ENCODE measurements at places on chromosomes 4 and X.

DNA sequence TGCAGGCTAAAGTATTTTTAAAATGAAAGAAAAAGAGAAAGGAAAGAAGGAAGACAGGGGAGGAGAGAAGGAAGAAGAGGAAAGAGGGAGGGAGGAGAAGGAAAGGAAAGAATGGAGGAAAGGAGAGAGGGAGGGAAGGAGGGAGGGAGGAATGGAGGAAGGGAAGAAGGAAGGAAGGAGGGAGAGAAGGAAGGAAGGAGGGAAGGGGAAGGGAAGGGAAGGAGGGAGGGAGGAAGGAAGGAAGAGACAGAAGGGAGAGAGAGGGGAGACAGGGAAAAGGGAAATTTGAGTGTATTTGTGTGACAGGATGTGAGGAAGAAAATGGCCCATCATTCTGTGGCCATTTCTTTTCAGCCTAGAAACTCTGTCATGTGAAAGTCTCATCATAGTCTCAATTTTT lies 14.9 kb upstream of the PLAC1 start:
- no peak for DNase-seq

- DNase-seq = no peak
Observed at GRCh38 chr4:19752599-19752998, 499.1 kb upstream of the SLIT2 start.

- no peak for DNase-seq
Observed at GRCh38 chr4:48483006-48483776, at the start of gene SLC10A4. Gene SLC10A4, plus strand, starts transcription at chr4:48483343. Its CDS starts 219 bp downstream, at chr4:48483562.

DNA sequence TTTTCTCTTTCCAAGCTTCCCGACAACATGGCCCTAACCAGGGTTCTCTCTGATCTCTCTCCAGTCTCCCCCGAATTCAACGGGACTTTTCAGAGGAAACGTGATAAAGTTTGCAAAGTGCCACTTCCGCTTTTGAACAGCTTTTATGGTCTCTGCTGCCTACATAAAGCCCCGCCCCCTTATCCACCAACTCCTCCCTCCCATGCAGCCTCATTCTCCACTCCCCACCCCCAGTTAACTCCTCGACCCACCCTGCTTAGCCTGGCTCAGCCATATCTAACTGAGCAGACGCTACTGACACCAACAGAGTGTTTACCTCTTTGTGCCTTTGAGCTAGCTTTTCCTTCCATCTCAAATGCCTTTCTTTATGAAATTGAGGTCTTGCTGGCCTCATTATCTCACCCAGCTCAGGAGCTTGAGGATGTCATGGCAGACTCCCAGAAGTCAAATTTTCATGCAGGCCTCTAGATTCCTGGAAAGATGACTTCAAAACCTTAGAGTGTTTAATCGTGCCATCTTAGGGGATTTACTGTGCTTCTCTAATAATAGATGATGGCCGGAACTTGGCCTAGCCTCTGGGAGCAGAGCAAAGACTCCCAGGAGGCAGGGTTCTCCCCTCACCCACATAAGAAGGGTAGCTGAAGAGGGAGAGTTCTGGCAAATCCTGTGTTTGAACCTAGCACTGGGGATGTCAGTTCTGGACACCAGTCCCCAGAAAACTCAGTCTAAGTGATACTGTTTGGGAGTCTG lies 606.0 kb downstream of the BCOR start:
- peak; percentile 64 for DNase-seq

DNA sequence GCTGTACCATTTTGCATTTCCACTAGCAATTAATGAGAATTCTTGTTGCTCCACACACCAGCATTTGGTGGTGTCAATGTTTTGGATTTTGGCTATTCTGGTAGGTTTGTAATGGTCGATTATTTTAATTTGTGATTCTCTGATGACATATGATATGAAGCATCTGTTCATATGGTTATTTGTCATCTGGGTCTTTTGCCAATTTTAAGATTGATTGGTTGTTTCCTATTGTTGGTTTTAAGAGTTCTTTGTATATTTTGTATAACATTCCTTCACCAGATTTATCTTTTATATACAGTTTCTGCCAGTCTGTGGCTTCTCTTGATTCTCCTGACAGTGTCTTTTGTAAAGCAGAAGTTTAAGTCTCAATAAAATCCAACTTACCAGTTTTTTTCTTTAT lies 18.5 kb upstream of the BDH2 start:
- DNase-seq = no peak

DNA sequence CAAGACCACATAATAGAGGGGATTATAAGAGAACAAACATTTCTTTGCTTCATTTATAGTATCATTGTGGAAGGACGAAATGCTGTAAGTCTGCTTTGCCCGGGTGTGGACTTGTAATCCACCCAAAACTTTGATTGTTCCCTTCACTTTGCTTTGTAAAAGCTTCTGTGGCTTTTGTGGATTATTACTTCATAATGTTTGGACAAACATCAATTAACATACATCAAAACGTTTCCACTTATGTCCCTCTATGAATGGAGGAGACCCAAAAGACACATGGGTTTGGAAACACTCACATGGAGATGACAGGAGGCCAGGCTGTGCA lies 415.4 kb downstream of the SPRY1 start:
- DNase-seq = no peak

DNA sequence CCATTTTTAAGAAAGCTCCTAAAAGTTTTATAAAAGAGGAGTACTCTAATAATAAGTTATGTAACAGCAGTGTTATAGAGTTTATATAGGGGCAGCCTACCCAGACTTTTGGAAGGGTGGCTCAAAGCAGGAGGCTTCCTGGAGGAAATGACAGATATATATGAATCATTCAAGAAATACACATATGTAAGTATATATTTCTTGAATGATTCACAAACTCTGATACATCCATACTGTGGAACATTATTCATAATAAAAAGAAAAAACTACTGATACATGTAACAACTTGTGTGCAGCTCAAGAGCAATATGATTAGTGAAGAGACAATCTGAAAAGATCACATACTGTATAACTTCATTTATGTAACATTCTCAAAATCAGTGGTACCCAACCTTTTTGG lies 166.2 kb downstream of the WDFY3 start:
- no peak for DNase-seq

- DNase-seq = peak; percentile 23
Observed at GRCh38 chrX:44898411-44899221, 25.6 kb downstream of the KDM6A start.

GRCh38 chrX:2889045-2889605 lies 40.0 kb downstream of the ARSD start:
- DNase-seq = no peak

DNA sequence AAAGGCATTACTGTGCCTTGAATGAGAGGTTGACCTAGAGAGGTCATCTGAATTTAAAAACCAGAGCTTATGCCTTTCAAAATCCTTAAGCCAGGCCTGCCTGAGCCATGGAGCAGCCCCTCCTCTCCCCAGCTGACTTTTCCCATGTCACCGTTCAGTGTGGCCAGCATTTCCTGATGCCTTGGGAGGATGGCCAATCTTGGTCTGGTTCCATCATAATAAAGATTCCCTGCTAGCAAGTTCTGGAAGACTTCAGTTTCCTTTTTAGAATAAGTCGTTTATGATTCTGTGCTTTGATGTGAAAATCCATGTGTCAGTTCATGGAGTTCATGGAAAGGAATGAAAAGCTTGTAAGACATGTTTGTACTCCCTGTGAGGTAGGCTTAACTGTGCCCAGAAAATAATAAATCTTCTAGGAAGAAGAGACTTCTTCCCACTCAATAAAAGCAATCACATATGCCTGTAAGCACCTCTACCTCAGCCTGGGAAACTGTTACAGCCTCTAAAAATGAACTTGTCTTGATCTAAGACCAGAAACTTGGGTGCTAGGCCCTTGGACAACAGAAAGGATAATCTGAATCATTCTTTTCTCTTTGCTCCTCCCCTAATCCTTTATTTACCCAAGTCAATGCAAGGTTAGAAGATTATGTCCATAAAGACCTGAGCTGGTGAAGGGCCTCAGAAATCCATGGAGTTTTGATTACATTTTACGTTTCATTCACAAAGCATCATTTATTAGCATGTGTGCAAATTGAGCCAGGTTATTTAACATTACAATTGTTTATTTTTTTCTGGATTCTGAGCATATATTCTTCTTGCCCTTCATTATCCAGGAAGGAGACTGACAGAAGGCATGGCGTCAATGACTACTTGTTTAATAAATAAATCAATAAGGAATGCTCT lies 84.0 kb upstream of the TBC1D9 start:
- DNase-seq = no peak

- DNase-seq = peak; percentile 14
Observed at GRCh38 chr4:14877246-14878225, 124.7 kb upstream of the CPEB2 start.

- DNase-seq = no peak
Observed at GRCh38 chr4:110480031-110480549, 4.1 kb downstream of the ENPEP start.

DNA sequence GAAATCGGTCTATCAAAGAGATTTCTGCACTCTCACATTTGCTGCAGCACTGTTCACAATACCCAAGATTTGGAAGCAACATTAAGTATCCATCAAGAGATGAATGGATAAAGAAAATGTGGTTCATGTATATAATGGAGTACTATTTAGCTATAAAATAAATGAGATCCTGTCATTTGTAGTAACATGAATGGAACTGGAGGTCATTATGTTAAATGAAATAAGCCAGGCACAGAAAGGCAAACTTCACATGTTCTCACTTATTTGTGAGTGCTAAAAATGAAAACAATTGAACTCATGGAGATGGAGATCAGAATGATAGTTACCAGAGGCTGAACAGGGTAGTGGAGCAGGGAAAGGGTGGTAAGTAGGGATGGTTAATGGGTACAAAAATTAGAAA lies 17.0 kb upstream of the PROM1 start:
- no peak for DNase-seq

GRCh38 chr4:122787940-122788339 lies 38.7 kb upstream of the FGF2 start:
- DNase-seq = no peak

DNA sequence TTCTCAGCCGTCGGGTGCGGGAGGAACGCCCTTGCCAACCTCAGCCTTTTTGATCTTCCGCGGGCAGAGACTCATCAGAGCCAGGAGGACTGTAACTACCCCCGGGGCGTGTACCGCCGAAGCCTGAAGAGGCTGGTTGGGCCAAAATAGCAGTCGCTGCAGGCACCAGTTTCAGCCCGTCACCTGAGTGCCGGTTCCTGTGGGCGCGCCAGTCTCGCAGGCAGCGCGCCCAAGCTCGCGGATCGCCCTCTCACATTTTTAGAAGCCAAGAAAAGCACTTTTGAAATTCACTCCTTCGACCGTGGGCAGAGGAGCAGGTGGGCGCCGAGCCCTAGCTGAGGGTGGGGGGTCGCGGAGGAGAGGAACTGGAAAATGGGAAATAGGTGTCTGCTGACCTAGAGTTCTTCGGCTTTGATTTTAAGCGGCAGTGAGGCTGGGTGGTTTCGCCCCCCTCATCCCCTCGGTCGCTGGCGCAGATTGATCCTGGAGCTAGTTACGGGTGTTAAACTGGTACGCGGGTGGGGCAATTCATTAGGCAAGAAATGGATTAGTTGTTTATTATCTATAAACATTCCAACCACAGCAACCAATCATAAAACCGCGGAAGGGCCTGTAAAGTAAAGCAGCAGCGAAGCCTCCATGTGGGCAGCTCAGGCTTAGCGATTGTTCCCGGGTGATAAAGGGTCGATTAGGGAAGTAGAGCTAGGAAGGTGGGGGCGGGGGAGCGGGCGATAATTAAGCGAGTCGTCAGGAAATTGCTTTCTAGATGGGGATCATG lies 69.2 kb downstream of the FBXO8 start:
- no peak for DNase-seq

GRCh38 chr4:61938250-61938846 lies 738.2 kb downstream of the ADGRL3 start:
- DNase-seq = peak; percentile 2

- DNase-seq = no peak
Observed at GRCh38 chrX:154040863-154041262, 21.2 kb upstream of the IRAK1 start.

- no peak for DNase-seq
Observed at GRCh38 chr4:168908093-168908492, 102.0 kb downstream of the CBR4 start.

DNA sequence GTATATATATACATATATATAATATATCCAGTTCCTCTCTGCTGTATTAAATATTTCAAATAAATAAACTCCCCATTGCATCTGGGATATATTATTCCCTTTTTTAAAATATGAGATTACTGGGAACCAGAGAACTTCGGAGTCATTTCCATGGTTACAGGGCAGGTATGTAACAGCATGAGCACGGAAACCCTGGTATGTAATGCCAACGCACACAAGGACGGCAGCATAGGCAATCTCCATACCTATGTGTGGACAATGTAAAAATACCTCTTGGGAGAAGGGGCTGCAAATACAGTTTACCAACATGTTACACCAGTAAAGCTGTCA lies 62.8 kb downstream of the NUDT10 start:
- no peak for DNase-seq

- no peak for DNase-seq
Observed at GRCh38 chrX:95063554-95063953, 1389.5 kb downstream of the FAM133A start.

GRCh38 chrX:39308126-39308525 lies 506.9 kb downstream of the MID1IP1 start:
- no peak for DNase-seq

GRCh38 chrX:20620306-20620705 lies 353.6 kb upstream of the RPS6KA3 start:
- no peak for DNase-seq

DNA sequence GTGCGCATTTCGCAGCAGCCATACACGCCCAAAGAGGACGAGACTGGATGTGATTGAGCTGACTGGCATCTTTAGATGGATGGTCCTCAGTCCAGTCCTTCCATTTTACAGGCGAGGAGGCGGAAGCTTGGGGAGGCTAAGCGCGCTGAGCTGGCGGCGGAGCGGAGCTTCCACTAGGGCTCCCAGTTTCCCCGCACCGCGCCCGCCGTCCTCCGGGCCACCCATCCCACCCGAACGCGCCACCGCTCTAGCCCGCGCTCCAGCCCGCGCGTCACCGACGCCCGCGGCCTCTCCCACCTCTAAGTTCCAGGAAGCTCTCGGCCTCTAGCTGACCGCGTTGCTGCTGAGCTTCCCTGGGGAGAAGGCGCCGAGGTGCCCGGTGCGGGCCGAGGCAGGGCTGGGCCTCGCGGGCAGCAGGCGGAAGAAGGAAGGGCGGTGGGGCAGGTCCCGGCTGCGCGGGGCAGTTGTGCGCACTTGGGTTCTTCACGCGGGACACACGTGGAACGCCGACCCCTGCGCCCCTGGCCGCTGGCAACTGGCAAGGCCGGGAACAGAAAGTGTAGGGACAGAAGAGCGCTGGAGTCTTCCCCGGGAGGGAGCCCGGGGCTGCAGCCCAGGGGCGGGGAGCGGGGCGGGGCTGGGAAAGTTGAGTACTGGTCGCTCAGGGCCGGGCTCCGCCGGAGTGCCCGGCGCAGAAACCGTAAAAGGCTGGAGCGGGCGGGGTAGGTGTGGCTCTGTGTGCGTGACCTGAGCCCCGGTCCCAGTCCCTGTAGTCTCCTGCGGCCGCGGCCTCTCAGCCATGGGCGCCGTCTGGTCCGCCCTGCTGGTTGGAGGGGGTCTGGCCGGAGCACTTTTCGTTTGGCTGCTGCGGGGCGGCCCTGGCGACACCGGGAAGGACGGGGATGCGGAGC lies at the start of gene STBD1:
Gene STBD1, plus strand, starts transcription at position 763 of the 911 bp plus-strand sequence. Its CDS starts 37 bp downstream, at position 800.
- DNase-seq = peak; percentile 17

DNA sequence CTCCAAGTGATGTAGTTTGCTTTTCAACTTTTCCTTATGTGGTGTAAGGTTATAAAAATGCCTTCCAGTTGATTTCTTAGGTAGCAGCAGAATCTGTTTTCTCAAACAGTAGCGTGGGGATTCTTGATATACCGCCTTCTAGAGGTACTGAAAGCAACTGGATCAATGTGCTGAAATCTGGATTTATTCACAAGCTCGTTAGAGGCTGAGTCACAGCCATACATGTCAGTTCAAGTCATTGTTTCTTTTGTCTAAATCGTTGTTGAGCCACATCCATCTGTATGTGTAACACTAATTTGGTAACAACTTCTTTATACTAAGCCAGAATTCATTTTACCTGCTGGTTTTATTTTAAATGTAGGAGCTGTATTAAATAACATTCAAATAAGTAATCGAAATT lies 200.0 kb upstream of the MAD2L1 start:
- DNase-seq = no peak
